Pulmonary artery endothelial cell (primary cell): ENCODE measurements at places on chromosomes 11 and 22.

GRCh38 chr11:47980088-47980906, at the start of gene PTPRJ:
PTPRJ (plus strand) TSS chr11:47980559; CDS start chr11:47980913, 354 bp downstream.
- no peak for DNase-seq

GRCh38 chr11:67311556-67312082, 8.3 kb downstream of the SSH3 start:
- no peak for DNase-seq

DNA sequence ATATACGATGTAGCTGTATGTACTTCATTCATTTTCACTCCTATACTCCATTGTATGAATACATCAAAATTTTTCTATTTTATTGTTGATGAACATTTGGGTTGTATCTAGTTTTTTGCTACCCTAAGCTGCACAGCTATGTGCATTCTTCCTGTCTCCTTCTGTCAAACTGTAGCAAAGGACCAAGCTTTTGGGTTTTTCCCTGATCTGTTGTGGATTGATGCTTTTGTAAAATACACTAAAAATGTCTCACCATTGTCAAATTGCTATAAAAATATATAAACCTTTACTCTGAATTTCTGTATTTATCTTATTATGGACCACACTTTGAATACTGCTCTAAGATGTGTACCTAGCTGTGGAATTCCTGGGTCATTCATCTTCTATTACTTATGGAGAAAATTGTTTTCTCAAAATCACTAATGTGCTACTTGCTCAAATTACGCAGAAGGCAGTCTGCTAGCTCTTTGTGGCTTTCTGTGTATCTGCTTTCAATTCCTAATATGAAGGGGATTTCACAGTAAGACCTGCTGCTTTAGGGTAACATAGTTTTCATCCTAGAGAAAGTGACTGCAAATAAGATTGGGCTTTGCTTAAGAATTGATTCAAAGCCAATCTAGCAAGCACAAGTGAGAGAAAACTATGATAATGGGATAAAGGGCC, 123.4 kb downstream of the CYP2R1 start:
- DNase-seq, result no peak

DNA sequence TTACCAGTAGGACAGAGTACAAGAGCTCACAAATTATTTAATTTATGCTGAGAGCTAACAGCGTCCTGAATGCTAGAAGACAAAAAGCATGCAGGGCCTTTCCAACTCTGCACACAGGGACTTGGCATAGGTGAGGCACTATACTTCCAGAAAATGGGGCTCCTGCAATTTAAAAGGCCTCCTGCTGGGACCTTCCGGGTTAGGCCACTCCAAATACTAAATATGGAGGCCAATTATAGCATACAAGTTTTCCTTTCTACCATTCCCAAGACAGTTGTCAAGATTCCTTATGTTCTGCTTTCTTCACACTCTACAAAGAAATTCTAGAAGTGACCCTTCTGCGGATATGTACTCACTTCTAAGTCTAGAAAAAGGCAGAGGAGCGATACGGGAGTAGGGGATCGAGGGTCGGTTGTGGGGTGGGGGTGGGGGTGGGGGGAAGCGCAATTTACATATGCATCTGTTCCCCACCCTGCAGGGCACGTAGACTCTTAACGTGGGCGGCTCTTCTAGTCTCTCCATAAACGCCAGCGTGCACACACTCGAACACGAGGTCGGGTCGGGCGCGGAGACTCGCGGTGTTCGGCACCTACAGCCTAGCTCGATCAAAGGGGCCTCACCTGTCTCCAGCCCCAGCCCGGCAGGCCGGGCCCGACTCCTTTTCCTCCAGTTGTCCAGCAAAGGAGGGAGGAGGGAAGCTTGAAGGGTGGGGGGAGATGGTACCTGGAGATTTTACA, 728 bp downstream of the DCUN1D5 start:
- DNase-seq, result no peak

- DNase-seq, result no peak
Measured at GRCh38 chr11:100356035-100356434, 331.1 kb upstream of the ARHGAP42 start.

GRCh38 chr11:7896009-7896785, 34.9 kb downstream of the OR10A6 start:
- no peak for DNase-seq

GRCh38 chr11:85115798-85116197, 511.3 kb downstream of the DLG2 start:
- no peak for DNase-seq

GRCh38 chr11:43573873-43574272, 106.7 kb upstream of the HSD17B12 start:
- no peak for DNase-seq

DNA sequence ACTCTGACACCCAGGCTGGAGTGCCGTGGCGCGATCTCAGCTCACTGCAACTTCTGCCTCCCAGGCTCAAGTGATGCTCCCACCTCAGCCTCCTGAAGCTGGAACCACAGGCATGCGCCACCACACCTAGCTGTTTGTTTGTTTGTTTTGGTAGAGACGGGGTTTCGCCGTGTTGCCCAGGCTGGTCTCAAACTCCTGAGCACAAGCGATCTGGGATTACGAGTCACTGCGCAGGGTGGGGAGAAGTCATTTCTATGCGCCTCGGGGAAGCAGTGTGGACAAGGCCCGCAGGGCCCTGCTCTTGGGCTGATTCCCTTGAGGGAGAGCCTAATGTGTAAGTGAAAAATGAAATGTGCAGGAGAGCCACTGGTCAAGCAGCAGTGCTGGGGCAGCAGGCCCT, 19.6 kb upstream of the SEPTIN5 start:
- no peak for DNase-seq

GRCh38 chr22:47710135-47710534, 947.7 kb downstream of the TBC1D22A start:
- no peak for DNase-seq

DNA sequence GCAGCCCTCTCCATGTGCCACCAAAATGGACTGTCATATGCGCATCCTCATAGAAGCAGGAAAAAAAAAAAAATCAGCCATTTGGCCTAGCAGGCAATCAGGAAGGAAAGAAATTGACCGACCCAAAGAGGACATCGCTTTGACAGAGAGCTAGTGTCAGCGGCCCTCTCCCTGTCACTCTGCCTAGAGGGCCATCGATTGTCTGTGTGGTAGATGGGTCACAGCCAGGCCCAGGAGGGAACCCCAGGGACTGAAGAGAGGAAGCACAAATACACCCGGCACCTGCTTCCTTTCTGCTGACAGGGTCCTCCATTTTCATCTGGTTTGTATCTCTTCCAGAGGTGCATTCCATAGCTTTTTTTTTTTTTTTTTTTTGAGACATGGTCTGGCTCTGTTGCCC, 21.8 kb downstream of the VPS37C start:
- DNase-seq, result no peak

DNA sequence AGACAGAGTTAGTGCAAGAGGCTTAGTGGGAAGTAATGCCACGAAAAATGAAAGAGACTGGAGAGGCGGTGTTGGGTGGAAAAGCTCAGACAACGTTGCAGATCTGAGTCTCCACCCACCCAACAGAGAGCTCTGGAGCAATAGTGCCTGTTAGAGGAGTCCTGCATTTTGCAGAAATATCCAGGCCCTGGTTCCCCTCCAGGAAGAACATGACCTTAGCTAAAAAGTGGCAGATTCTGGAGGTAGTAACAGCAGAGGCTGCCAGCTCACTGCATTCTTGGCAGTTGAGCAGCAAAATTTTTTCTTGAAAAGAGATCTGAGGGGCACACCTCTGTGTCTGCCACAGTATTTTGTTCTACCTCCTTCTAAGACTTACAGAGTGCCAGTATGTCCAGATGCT, 27.7 kb upstream of the BIRC3 start:
- DNase-seq, result no peak

DNA sequence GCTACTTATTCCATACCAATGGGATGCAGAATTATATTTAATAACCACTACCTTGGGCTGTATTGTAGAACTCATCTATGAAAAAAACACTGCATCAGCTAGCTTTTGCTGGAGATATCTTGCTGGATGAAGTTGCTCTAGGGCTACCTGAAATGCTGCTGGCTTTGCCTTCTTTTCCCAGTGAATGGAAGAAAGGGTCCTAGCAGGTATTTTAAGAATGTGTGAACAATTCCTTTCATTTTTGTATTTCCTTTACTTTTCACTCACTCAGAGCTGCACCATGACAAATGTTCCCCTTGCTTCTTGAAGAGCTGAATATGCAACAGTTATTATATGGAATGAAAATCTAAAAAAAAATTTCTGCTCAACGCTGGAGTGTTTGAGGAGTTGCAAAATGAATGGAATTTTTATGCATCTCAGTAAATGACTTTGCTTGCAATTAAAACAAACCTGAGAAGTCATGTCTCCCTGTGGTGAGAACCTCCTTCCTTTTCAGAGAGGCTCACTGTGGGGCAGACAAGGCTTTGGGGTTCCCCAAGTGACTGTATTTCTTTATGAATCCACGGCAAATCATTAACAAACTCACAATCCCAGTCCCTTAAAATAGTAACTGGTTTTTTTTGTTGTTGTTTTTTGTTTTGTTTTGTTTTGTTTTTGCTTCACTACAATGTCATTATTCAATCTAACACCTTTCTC, 566.8 kb upstream of the KIRREL3 start:
- DNase-seq, result no peak

DNA sequence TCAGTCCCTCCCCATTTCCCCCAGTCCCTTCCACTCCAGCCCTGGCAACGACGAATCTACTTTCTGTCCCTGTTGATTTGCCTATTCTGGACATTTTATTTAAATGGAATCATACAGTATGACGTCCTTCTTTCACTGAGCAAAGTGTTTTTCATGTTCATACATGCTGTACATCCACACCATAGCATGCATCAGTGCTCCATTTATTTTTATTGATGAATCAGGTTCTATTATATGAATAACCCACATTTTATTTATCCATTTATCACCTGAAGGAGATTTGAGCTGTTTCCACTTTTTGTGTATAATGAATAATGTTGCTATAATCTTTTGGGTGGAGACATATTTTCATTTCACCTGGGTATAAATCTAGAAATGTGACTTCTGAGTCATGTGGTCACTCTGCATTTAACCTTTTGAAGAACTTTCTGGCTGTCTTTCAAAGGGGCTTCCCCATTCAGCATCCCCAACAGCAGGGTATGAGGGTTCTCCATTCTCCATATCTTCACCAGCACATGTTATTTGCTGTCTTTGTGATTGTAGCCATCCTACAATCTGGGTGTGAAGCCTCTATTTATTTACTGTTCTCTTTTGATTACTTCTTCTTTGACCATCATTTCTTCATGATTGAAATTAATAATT, 531.7 kb downstream of the ETS1 start:
- DNase-seq, result no peak

DNA sequence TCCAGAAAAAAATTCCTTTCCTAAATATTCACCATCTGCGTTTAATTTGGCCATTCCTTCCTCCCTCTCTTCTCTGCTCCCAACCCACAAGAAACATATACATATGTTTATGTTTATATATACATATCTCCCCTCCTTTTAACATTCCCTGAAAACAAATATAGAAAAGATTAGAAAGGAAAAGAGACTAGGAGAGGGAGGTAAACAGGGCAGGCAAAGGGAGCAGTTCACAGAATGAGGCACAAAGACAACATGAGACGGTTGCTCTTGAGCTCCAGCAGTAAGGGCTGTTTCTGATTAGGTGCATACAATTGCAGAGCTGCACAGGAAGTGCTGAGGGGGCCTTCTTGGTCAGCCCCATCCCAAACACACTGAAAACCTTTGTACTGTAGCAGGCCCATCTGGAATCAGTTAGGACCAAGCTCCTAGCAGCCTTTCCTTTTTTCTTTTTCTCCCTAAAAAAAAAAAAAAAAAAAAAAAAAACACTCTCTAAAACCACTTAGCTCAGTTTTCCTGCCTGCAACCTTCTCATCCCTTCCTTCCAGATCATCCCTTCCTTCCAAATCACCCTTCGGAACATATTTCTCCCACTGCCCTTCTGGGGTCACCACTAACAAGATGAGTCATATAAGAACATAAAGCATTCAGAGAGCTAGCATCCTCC, 57.0 kb downstream of the RBFOX2 start:
- no peak for DNase-seq

- DNase-seq, result peak; percentile 69
Measured at GRCh38 chr11:19199771-19200170, 2.0 kb downstream of the CSRP3 start.

GRCh38 chr11:43316451-43316850, 4.7 kb downstream of the API5 start:
- DNase-seq, result no peak

GRCh38 chr11:112727341-112727841, 233.8 kb upstream of the NCAM1 start:
- no peak for DNase-seq

- no peak for DNase-seq
Measured at GRCh38 chr11:120392793-120393192, 56.6 kb downstream of the ARHGEF12 start.

DNA sequence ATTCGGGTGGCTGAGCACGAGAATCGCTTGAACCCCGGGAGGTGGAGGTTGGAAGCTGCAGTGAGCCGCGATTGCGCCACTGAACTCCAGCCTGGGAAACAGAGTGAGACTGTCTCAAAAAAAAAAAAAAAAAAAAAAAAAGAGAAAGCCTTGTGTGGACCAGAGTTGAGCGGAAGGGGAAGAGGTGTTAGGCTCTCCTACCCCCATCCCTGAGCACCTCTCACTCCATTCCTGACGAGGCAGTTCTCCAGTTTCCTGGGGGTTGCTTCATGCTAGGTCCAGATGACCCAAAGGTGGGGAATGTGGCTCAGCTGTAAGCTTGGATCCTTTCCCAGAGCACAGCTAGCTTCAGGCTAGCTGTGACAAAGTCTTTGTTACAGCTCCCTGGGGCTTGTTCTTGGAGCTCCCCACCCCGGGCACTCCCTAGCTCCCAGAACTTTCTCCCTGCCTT, 8.8 kb upstream of the DNAL4 start:
- DNase-seq, result no peak

DNA sequence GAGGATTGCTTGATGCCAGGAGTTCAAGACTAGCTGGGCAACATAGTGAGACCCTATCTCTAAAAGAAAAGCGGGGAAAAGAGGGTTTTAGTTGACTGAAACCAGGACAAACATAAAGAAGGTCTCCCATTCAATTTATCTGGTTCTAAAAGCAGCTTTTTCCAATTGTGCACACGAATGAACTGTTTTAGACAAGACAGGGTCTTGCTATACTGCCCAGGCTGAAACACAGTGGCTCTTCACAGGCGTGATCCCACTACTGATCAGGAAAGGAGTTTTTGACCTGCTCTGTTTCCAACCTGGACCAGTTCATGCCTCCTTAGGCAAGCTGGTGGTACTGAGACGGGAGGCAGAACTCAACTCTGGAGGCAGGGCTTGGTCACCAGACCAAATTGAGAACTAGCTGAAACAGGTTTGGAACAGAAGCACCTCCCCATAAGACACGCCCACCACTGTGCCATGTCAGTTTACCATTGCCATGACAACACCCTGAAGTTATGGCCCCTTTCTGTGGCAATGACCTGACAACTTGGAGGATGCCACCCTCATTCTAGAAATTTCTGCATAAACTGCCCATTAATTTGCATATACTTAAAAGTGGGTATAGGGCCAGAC, 2.8 kb upstream of the NUCB2 start:
- no peak for DNase-seq
